ENCODE measurements at places on chromosomes 2 and 18.

DNA sequence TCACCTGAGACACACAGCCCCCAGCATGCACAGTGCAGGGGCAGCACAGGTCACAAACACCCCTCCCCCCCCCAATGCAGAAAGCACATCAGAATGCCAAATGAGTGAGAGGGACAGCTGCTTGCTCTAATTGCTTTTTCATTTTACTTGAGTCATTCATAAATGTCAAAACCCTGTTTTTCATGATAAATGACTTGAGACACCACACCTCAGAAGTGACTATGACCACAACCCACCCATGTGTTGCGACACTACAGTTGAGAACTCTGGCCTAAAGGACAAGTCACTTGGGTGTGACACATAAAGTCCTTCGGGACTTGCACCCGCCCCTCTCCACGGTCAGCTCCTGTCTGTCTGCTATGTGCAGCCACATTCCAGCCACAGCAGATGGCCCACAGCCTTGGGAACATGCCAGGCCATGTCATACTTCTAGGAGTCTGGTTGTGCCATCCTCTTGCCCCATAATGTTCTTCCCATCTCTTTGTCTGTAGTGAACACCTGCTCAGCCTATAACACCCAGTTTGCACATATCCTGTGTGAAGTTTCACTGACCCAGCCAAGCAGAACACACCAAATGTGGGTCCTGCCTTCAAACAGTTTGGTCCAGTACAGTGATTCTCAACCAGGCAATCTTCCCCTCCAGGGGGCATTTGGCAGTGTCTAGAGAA is 30.2 kb upstream of the RIOK3 start:
- no peak for DNase-seq

GRCh38 chr2:29061616-29062015 is 12.7 kb downstream of the PCARE start:
- no peak for DNase-seq

DNA sequence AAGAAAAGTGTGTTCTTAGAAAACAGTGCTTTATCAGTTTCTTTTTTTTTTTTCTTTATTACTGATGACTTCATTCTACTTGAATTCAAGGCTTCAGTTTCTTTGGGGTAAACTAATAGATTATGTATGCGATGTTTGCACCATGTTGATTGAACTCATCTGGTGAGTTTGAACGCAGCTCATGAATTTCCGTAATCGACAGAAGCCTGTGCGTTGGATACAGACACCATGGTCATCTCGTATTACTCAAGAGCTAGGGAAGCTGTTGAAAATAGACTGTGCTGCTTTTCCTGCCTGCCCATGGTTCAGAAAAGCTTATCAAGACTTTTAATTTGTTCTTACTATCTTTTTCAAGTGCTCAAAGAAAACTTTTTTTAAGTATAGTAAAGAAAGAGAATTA is 185.5 kb upstream of the NRP2 start:
- no peak for DNase-seq

DNA sequence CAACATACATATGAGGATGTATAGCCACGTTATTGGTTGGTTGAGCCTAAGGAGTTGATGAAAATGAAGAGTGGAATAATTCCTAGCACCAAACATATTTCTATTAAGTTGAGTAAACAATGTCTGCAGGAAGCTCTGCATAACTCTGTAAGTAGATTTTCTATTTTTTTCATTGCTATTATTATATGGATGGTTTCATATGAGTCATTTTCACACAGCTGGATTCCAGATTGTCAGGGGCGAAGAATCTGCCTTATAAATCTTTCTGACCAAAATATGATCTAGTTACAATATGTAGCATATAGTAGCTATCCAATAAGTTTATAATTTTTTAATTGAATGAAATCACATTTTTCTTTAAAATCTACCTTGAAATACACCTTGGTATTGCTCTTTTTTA is 468.0 kb upstream of the PKDCC start:
- no peak for DNase-seq

- no peak for DNase-seq
Observed at GRCh38 chr2:86500325-86501083, 59.3 kb downstream of the KDM3A start.

DNA sequence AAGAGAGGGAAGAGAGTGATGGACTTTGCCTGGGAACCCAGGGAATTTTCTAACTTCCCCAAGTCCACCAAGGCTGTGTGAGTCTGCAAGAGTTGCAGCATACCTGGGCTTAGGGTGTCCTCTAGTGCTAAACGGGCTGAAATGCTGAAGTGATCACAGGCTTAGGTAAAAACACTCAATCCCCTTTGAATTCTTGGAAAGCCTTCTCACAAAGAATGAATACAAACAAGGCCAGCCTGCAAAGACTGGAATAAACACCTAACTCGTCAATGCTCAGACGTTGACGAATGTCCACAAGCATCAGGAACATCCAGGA is 30.0 kb upstream of the BMP10 start:
- no peak for DNase-seq

DNA sequence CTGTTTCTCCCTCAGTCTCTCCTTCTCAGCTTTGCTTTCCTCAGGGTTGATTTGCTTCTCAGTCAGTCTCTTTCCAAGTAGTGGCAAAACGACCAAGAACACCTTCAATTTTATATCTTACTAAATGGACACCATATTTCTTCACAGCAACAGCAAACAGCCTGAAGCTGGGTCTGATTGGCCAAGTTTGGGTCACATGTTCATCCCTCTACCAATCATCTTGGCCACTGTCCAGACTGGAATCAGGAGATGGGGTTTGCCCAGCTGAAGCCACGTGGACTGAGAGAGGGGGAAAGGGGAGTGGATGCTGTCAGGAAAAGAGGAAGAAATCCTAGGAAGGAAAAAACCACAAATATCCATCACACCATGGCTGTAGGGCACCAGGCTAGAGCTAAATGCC is 42.0 kb upstream of the ACMSD start:
- no peak for DNase-seq

DNA sequence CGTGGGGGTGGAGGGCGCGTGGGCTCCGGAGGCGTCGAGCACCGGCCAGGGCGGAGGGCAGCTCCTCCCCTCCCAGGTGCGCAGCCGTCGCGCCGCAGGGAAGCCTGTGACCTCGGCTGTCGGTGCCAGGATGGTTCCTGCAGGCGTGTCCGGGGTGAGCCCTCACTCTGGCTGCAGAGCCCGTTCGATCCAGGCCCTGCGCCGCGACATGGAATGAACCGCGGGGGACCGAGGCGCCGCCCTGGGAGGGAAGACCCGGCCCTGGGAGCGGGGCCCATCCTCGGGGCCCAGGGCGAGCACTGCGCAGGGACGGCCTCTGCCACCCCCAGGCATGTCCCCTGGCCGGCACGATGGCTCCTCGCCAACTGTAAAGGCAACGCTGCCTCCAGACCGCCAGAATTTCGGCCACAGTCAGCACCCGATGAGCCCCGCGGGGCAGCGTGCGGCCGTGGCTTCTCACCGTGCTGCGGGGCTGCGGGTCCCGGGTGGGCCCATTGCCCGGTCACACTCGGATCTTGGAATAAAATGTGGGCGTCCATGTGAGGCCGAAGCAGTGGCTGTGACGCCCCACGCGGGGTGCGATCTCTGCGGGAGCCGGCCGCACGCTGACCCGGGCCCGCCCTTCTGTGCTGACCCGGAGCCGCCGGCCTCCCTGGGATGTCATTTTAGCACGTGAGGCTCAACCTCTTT is 26.6 kb downstream of the SALL3 start:
- DNase-seq = no peak

GRCh38 chr18:22933206-22933965 is at the start of gene RBBP8:
RBBP8 (plus strand) TSS chr18:22933328; CDS start chr18:22936852, 3,524 bp downstream.
- DNase-seq = peak; percentile 50

DNA sequence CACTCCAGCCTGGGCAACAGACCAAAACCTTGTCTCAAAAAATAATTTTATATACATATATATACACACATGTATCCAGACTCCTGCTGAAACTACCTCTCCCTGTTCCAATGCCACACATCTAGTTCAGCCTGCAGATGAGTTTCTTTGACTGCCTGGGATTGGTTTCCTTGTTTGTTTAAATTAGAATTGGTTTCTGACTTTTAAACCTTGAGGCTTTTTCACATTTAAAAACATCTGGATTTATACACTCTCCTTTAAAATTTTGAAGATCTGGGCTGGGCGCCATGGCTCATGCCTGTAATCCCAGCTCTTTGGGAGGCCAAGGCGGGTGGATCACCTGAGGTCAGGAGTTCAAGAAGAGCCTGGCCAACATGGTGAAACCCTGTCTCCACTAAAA is 21.8 kb upstream of the CXCR1 start:
- no peak for DNase-seq

GRCh38 chr18:55111271-55111670 is 152.0 kb upstream of the CCDC68 start:
- no peak for DNase-seq

GRCh38 chr2:11758647-11759046 is 12.2 kb downstream of the LPIN1 start:
- DNase-seq = no peak

GRCh38 chr2:55431982-55432627 is 12.4 kb upstream of the CCDC88A start:
- DNase-seq = peak; percentile 6

GRCh38 chr2:61090386-61090921 is 24.8 kb downstream of the SANBR start:
- DNase-seq = no peak

GRCh38 chr2:107266555-107266954 is 380.6 kb upstream of the ST6GAL2 start:
- DNase-seq = no peak

DNA sequence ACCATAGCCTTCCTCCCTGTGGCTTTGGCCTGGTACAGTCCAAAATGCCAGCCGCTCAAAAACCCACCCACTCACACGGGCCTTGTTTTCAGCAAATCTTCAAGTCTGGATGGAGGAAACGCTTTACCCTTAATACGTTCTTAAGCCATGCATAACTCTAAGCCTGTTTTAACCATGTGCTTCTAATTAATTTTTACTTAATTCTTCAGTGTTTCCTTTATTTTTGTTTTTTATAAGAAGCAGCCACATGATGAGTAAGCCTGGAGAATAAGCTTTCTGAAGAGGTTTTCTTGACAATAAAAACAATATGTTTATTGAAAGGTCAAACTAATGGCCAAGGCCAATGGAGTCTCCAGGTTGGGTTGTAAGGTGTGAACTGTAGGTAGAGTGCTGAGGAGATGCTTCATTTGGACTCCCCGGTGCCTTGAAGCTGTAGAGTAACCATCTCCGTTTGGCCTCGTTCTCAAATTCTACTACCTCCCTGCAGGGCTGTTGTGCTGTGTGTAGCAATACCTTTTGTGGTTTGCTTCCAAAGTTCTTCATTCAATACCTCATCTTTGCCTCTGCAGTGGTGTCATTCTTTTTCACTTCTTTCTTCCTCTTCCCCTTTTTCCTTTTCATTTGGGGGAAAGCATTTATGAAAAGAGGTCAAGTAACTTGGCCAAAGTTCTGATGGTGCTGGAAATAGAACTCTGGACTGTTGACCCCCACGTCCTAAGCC is 113.7 kb downstream of the PRKCE start:
- no peak for DNase-seq

- no peak for DNase-seq
Observed at GRCh38 chr18:79010802-79011201, 31.2 kb downstream of the SALL3 start.

DNA sequence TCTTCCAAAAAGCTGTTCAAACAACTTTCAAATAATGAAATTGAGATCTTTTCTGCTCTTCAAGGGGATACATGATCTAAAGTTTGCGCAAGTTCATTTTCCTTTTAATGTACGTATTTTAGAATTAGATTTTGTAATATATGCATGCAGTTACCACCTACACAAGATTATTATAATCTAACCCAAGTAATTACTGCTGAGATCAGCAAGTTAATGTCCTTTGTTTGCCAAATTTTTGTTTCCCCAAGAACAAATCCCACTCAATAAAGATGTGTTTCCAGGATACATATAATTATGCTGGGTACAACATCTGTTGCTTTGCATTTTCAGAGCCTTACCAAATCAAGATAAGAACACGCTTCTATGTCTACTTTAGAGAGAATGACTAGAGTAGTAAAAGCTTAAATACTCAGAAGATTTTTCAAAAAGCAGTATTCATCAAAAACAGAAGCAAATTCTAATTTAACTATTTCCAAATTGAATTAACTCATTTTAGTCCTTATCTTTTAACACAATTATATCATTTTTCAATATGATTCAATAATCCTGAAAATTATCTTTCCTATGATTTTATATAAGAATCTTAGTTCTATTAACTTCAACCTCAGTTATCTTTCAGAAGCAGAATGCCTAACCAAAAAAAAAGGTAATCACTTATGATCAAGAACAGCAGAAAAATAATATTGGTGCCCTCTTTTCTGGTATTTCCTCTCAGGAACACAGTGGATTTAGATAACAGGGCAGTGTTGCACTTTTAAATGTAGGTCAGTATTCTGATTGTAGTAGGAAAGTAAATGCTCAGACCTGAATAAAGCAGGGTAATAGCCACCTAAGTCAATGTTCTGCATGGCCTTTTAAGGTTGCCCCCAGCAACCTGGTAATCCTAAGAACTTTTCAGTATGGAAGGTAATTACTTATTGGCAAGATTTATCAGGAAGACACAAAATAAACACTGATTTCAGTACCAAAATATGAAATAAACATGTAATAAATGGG is 28.0 kb downstream of the CERKL start:
- DNase-seq = no peak

- DNase-seq = no peak
Observed at GRCh38 chr2:127811397-127812321, 688 bp upstream of the WDR33 start.

DNA sequence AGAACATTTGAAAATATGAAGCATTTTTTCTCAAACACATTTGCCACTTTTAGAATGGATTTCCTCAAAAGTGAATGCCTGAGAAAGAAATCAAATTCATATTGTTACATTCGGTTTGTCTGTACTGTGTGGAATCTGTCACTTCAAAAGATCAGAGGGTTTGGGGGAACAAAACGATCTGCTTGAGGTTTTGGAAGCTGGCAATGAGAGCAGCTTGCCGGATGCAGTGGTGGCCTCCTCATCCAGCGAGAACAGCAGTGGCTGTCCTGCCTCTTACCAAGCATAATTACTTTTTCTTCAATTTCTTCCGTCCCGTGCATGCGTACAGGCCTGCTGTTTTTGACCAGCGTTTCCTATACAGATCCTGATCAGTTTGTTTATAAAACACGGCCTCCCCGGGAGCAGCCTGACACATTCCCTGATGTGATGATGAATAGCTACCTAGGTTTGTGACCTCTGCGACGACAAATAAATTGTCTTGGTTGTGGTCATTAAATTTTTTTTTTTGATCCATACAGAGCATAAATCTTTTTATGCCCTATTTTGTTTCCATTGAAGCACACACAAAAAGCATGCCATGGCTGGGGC is 45.2 kb downstream of the ITGA6 start:
- DNase-seq = no peak

GRCh38 chr18:52163478-52163877 is 176.5 kb upstream of the DCC start:
- DNase-seq = no peak

- DNase-seq = no peak
Observed at GRCh38 chr2:217409949-217410680, 550.3 kb upstream of the TNP1 start.

All from LNCaP clone FGC (cell line).